ENCODE measurements at places on chromosomes 11 and 22.

GRCh38 chr11:64996710-64997380 lies at the start of gene BATF2:
TSS of gene BATF2 (minus strand) at chr11:64996971. CDS start at chr11:64996914, 57 bp downstream.
- DNase-seq: peak; percentile 91

- peak; percentile 72 for DNase-seq
Observed at GRCh38 chr22:41857155-41857859, 24.4 kb downstream of the SREBF2 start.

- no peak for DNase-seq
Observed at GRCh38 chr11:66015454-66015881, 3.7 kb downstream of the CST6 start.

- DNase-seq: no peak
Observed at GRCh38 chr11:6563121-6563619, 40.2 kb downstream of the RRP8 start.
